Stimulated activated CD8-positive, alpha-beta memory T cell treated with anti-CD3 and anti-CD28 coated beads, Interleukin-2, amount 100 ng/mL, for 1 hour (primary cell): ENCODE measurements at places on chromosomes 16 and 17.

- DNase-seq = no peak
Observed at GRCh38 chr16:56137269-56137668, 54.0 kb upstream of the GNAO1 start.

DNA sequence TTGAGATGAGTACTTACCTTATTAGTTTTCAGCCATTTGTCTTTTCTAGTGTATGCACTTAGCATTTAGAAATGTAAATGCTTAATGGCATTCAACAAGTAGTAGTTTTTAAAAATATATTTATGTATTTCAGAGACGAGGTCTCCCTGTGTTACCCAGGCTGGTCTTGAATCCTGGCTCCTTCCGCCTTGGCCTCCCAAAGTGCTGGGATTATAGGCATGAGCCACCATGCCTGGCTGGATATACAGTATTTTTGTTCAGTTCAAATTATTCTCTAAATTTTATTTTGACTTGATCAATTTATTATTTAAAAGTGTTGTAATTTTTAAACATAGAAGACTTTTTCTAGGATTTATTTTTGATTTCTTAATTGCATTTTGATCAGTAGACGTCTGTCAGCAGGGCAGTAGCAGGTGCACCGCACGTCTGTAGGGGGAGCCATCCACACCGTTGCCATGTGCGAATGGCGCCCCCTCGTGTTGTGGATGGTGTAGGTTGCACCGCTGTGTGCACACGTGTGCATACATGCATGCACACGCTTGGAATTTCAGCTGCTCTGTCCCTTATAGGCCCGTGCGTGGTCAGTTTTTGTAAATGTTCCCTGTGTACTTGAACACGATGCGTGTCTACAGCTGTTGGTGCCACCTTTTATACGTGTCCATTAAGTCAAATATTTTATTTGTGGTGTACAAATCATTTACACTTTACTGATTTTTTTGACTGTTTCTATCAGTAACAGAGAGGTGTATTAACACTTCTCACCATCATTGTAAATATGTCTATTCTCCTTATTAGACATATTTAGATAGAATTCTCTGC is 30.6 kb downstream of the RPTOR start:
- DNase-seq = peak; percentile 88

DNA sequence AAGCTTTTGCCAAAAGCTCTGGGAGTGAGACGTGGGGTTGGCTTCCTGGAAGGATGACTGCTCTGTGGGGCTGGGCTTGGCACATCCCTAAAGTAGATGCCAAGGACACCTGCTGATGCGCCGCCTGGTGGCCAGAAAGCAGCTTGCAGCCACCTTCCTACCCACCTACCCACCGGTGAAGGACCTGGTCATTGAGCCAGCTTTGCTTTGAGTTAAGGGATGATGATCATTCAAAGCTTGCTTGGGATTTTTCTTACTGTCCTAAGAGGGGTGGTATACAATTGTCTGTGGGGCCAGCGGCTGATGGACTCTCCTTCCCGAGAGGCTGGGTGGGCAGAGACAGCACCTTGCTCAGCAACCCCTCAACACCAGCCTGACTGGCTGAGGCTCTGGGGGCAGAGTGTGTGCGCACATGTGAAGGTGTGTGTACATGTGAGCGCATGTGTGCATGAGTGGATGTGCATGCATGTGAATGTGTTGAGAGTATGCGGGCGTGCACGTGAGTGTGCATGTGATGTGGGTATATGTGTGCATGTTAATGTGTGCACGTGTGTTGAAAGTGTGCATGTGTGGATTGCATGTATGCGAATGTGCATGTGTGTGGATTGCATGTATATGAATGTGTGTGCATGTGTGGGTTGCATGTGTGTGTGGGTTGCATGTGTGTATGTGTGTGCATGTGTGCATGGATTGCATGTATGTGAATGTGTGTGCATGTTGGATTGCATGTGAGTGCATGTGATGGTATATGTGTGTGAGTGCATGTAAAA is 18.6 kb downstream of the C1QTNF1 start:
- peak; percentile 59 for DNase-seq

- no peak for DNase-seq
Observed at GRCh38 chr17:60597297-60597696, 2.7 kb upstream of the PPM1D start.

DNA sequence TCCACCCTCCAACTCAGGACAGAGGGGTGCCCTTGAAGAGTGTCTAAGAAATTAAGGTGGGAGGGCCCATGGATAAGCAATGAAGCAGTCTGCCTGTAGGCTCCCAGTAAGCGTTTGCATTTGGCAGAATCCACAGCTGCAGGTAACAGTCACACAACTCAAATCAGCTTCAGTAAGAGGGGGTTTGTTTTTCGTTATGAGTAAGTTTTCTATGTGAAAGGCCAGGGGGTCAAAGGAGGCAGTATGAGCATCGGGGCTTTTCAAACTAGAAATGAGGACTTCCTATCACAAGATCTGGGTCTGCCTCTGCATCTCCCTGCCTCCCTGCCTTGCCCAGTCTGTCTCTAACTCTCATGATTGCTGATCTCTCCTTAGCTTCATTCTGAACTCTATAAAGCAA is 128.1 kb upstream of the CCL2 start:
- DNase-seq = no peak

- no peak for DNase-seq
Observed at GRCh38 chr16:50259334-50260205, 6.8 kb upstream of the ADCY7 start.

GRCh38 chr17:41107941-41108450 is 2.8 kb downstream of the KRTAP4-9 start:
- DNase-seq = no peak

DNA sequence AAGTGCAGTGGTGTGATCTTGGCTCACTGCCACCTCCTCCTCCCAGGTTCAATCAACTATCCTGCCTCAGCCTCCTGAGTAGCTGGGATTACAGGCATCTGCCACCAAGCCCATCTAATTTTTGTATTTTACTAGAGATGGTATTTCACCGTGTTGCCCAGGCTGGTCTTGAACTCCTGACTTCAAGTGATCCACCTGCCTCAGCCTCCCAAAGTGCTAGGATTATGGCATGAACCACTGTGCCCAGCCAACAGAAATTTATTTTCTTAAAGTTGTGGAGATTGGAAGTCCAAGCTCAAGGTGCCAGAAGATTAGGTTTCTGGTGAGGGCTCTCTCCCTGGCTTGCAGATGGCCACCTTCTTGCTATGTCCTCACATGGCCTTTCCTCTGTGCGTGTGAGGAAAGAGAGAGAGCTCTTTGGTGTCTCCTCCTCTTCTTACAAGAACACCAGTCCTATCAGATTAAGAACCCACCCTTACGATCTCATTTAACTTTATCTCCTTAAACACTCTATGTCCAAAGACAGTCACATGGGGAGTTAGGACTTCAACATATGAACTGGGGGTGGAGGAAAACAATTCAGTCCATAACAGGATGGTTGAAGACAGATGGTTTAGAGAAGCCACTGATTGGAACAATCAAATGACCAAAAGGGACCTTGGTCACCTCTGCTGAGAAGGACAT is 31.8 kb downstream of the C16orf82 start:
- DNase-seq = no peak

- no peak for DNase-seq
Observed at GRCh38 chr17:17027442-17028058, 14.7 kb upstream of the MPRIP start.

- no peak for DNase-seq
Observed at GRCh38 chr17:82965371-82965770, 114.0 kb upstream of the METRNL start.
